ENCODE measurements at places on chromosomes 12 and 14.

DNA sequence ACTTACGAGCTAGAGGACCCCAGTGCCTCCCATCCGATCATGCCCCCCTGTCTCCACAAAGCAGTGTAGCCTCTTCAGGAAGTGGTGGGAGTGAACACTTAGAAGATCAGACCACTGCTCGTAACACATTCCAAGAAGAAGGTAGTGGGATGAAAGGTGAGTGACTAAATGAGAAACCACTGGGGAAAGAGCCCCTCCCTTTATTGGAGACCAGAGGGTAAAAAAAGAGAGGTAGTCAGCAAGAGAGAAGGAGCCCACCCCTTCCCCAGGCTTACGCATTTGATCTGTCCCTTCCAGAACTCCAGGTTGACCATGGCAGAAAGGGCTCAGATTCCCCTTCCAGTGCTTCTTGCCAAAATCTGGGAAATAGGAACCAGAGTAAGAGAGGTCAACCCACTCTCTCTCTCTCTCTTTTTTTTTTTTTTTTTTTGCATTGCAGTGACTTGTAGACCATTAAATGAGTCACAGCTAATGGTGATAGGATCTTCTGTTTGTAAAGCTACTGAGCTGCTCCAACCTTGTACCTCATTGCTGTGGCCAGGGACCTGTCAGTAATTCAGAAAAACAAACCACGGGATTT lies 165.4 kb downstream of the GCH1 start:
- peak; percentile 73 for DNase-seq

DNA sequence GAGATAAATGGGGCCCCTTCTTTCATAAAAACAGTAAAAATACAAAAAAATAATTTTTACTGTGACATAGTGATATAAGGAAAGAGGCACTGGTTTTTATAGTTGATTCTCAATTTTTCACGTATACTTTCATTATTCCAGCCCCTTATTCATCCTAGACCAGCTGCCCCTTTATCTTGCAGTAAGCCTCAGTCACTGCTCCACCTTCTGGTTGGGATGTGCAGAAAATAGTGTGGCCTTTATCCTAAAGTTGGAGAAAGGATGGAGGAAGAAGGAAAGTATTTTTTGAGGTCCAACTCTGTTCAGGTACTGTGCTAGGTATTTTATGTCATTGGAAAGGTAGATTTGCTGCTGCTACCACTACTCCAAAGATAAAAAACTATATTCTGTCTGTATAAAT lies 172.7 kb downstream of the ANO6 start:
- DNase-seq = peak; percentile 58

DNA sequence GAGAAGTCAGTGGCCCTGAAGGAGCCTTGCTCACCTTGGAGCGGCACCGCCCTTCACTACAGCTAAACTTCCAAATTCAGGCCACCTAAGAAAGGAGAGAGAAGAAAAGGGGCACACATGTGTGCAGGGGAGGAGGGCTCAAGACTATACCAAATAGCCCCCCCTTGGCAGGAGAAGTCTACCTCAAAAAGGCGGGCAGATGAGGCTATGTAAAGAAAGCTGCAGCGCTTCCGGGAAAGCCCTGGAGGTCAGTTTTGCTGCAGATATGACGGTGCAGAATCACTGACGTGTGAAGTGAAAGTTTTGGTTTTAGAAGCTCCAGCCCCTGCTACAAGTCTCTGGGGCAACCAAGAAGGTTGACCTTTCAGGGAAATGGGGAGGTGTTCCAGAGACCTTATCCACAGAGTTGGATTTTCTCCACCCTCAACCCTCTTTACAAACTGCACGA lies 48.2 kb upstream of the PNMA1 start:
- DNase-seq = no peak

DNA sequence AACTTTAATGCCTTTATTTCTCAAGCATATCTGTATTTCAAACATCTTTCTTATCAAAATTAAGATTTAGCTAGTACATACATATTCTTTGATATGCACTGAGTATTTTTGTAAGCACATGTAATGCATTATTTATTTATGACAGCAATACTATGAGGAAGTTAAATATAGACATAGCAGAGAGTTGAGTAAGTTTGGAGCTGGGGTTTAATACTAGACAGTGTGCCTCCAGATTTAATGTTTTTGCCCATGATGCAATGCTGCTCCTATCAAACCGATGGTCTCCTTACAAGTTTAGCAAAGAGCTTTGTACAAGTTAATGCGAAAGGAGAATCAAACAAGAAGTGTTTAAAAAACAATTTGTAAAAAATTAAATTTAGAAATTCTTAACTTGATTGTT lies 826.6 kb upstream of the MGAT4C start:
- DNase-seq = no peak

GRCh38 chr12:27940245-27940644 lies 32.3 kb downstream of the PTHLH start:
- DNase-seq = no peak

- DNase-seq = no peak
These were observed 40.8 kb downstream of the ANO6 start for GRCh38 chr12:45256721-45257120.

GRCh38 chr12:106517314-106517713 lies 65.5 kb upstream of the RFX4 start:
- DNase-seq = no peak

- DNase-seq = no peak
These were observed 9.4 kb downstream of the SSPN start for GRCh38 chr12:26204612-26205289.

DNA sequence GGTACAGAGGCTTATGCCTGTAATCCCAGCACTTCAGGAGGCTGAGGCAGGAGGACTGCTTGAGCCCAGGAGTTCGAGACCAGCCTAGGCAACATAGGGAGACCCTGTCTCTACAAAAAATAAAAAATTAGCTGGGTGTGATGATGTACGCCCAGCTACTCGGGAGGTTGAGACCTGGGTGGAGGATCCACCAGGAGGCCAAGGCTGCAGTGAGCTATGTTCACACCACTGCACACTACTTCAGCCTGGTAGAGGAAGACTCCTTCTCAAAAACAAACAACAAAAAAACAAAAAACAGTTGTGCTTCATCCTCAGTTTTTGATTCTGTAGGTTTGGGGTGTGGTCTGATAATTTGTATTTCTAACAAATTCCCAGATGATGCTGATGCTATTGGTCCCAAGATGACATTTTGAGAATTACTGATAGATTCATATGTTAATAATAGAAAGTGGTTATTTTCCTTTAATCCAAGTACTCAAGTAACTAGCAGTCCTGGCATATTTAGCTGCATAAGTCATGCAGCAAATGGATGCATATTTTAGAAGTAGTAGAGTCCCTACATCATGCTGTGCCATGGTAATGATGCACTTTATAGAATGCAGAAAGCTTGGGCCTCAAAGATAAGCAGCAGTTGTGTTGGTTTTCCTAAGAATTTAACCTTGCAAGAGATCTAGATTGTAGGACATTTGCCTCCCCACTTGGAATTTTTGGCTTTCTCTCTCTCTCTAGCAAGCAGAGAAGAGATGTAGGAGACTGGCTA lies 76.1 kb upstream of the PAWR start:
- peak; percentile 30 for DNase-seq

DNA sequence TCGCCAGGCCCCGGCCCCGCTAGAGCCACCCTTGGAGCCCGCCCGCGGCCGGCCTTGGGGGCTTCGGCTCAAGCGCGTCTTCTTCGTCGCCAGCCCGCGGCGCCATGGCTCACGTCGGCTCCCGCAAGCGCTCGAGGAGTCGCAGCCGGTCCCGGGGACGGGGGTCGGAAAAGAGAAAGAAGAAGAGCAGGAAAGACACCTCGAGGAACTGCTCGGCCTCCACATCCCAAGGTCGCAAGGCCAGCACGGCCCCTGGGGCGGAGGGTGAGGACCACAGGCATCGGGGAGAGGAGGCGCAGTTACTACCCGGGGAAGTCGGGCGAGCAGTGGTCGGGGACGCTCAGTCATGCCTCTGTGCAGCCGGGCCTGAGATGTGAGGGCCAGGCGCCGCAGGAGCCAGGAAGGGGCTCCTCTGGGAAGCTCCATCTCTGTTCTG lies 573 bp downstream of the ARL6IP4 start:
- DNase-seq = no peak

- peak; percentile 64 for DNase-seq
These were observed 63.6 kb upstream of the DLK1 start for GRCh38 chr14:100662879-100663760.

- DNase-seq = no peak
These were observed 372.9 kb downstream of the DPF3 start for GRCh38 chr14:72521045-72521444.

DNA sequence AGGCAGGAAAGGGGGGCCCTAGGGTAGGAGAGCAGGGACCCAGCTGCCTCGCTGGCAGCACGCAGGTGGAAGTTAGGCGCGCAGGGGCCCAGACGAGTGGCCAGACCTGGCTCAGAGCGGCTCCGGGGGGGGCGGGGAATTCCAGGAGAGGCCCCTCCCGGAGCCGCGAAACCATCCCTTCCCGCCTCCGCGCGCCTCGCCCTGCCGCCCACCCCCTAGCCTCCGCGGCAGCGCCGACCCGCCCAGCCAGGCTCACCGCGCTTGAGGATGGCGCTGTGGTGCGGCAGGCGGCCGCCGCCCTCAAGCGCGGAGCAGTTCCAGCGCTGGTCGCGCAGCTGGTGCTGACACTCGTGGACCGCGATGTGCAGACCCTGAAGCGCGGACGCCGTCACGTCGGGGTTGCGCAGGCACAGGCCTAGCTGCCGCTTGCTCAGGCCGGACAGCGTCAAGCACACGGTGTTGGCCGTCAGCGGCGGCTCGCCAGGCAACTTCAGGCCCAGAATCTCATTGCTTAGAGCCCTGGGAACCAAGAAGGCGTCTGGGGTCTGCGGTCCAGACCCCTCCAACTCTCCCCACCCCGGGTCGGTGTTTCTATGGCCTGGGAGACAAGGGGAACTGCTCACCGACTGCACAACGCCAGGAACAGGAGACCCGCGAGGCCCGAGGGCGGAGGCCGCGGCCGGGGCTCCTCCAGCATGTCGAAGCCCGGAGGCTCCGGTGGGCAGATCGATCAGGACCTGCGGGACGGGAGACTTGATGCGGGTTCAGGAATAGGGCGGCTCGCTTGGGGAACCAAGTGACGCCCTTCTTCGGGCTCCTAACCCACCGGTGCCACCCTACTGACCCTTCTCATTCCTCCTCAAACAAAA lies 1.5 kb downstream of the WNT10B start:
- DNase-seq = no peak

- DNase-seq = no peak
These were observed 122.5 kb upstream of the BCAT1 start for GRCh38 chr12:25071366-25071765.

DNA sequence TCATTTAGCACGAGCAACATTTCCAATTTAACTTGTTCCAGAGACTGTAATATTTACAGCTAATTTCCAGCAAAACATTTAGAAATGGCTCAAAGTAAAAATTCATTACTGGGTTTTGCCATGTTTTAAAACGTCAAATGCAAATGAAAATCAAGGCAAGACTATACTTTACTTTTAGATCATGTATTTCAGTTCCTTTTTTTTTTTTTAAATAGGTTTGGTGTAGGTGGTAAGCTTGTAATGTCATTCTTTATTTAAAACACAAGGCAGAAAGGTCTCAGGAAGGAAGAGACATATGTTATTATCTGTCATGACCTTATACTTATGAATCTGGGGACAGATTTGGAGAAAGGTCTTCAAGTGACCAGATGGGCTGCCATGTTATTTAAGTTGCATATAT lies 54.1 kb downstream of the GRIP1 start:
- no peak for DNase-seq

- no peak for DNase-seq
These were observed 24.8 kb downstream of the CALM1 start for GRCh38 chr14:90421632-90422020.

GRCh38 chr12:87344699-87345098 lies 684.5 kb downstream of the C12orf50 start:
- DNase-seq = peak; percentile 9

DNA sequence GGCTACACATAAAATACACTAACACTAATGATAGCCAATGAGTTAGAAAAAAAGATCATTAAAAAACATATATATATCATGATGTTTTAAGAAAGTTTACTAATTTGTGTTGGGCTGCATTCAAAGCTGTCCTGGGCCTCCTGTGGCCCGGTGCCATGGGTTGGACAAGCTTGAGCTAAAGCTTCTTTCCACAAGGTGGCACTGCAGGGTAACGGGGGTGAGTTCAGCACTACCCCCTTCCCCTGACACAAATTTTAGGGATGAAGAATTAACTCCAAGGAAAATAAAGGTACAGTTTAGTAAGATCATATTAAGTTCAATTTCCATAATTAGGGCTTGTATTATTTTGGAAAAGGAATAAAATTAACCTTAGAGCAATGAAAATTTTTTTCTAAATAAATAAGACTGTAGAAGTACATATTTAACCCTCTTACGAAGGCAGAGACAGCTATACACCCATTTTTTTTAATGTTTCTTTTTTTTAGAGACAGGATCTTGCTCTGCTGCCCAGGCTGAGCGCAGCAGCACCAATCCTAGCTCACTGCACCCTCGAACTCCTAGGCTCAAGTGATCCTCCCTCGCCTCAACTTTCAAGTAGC lies 38.9 kb downstream of the PPP1R13B start:
- peak; percentile 59 for DNase-seq

- DNase-seq = no peak
These were observed 4.6 kb downstream of the PKP2 start for GRCh38 chr12:32891956-32892355.

GRCh38 chr12:86838711-86839110 lies 582.5 kb upstream of the MGAT4C start:
- peak; percentile 3 for DNase-seq

DNA sequence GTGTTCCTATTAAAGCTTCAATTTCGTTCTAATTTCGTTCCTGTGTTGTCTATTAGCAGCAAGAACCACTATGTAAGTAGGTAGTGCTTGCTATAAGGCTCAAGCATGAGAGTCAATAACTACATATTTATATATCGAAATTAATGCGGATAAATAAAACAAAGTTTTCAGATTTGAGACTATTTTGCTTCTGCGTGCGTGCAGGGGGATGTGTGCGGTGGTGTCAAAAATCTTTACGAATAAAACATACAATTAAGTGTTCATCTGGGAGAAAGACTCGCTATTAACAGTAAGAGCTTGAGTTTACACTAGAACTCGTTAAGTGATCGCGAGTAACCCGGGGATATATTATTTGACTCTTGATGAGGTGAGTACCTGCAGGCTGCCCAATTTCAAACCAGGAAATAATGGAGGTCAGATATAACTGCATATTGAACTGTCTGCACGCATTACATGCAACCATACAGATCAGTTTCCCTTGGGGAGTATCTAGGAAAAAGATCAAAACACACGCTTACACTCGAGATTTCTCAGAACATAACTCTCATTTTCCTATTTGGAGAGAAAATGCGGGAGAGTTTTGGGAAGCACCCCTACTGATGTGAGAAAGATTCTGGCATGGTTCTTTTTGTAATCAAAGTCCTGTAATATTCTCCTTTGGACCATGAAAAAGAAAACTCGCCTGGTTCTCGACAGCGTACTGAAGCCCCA lies 813 bp downstream of the TWF1 start:
- peak; percentile 22 for DNase-seq

GRCh38 chr14:100122481-100123223 lies 36.8 kb downstream of the DEGS2 start:
- no peak for DNase-seq

DNA sequence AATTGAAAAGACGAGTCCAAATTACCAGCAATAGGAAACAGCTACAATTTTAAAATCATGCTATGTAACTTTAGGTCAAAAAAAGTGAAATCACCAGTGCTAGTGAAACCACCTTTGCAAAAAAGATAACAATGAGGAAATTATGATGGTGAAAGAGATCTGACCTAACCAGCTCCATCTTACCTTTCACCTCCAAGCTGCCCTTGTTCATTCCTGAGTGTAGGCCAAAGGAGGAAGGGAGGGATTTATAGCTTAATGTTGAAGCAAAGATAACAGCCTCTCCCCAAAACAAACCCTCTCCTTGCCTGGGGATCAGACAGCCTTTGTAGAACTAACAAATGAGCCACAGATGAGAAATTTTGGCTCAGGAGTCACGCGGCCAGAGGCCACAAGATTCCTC lies 83.2 kb upstream of the EIF5 start:
- DNase-seq = no peak

All from astrocyte of the spinal cord (primary cell).